EH (cell line): ENCODE measurements at places on chromosomes 16 and 17.

DNA sequence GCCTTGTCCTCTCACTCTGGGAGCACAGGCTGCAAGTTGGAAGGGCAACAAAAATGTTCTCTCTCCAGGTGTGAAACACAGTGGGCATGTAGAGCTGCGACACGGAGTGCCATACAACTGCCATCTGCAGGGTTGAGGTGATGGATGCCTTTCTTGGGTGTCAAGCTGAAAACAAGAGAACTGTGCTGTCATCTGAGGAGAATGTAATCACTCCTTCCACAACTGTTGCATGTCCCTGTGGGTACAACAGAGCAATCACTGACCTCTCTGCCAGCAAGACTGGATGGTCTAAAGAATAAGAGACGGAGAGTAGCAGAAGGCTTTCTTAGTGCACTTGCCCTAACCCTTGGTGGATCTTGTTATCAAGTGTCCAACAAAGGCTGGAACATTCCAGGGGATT lies 29.2 kb downstream of the SLFN11 start:
- DNase-seq: no peak

DNA sequence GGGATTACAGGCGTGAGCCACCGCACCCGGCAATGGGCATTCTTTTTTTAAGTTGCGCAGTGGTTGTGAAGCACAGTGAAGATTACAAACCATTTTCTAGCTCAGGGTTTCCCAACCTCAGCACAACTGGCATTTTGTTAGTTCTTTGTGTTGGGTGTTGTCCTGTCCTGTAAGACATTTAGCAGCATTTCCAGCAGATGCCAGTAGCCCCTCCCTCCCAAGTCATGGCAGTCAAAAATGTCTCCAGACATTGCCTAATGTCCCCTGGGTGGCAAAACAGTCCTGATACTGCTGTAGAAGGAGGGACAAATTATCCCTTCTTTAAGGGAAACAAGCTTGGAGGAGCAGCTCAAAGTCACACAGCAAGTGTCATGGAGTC lies 15.6 kb downstream of the PLK1 start:
- no peak for DNase-seq

DNA sequence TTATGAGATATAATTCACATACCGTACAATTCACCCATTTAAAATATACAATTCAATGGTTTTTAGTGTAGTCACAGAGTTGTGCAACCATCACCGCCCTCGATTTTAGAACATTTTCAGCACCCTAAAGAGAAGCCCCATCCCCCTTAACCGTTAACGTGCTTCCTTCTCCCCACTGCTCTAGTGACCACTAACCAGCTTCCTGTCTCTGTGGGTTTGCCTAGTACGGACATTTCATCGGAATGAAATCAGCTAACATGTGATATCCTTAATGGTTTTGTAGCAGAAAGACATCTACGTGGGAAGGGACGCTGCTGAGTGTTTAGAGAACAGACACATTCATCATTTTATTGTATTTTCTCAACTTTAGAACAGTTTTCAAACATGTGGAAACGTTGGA lies 80.8 kb upstream of the HSBP1 start:
- peak; percentile 67 for DNase-seq

GRCh38 chr17:33582661-33583060 lies 289.6 kb upstream of the ASIC2 start:
- DNase-seq: no peak

- peak; percentile 93 for DNase-seq
These were observed 16.9 kb downstream of the CLEC16A start for GRCh38 chr16:10961231-10961630.

GRCh38 chr16:50301626-50302471 lies 35.5 kb downstream of the ADCY7 start:
- peak; percentile 81 for DNase-seq

GRCh38 chr17:48575673-48576478 lies 2.3 kb downstream of the HOXB4 start:
- DNase-seq: no peak

GRCh38 chr17:80738020-80738808 lies 193.6 kb downstream of the RPTOR start:
- no peak for DNase-seq

DNA sequence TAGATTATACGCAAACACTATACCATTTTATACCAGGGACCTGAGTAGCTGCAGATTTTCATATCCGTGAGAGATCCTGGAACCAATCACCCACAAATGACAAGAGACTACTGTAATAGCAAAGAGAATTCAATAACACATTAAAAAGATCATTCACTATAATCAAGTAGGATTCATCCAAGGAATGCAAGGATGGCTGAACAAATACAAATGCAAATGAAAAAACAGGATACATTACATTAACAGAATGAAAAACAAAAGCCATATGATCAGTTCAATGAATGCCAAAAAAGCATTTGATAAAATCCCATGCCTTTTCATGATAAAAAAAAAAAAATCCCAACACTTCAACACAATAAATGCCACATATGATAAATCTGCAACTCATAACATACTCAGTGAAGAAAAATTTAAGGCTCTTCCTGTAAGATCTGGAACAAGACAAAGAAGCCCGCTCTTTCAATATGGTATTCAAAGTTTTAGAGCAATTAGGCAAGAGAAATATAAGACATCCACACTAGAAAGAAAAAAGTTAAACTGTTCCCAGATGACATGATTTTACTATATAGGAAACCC lies 29.0 kb downstream of the N4BP1 start:
- DNase-seq: peak; percentile 62

- DNase-seq: peak; percentile 10
These were observed 134.3 kb downstream of the HAPSTR1 start for GRCh38 chr16:9225527-9226316.

DNA sequence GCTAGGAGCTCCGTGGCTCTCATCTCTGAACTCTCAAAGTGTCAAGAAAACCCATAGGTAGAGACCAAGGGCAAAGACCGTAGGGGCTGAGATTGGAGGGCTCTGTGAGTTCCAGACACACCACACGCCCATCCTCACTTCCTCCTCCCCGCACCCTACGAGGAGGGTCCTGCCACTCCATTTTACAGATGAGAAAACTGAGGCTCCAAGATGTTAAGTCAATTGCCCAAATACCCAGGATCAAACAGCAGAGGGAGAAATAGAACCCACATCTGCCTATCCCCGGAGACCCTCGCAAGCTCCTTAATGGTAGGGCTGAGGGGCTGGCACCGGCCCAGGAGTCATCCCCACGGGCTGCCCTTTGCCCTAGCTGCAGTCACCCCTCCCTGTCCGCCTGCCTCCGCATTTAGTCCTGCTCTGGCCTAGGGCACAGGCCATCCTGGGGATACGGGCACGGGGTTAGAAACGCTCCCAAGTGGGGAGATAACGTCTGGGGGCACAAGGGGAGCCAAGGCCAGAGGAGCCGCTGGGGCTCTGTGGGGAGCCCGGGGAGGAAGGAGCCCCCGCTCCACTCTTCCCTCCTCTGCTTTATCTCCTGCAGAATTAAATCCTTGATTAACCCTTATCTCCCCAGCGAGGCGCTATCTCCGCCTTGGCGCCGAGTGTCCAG lies 54.1 kb upstream of the ZC3H18 start:
- DNase-seq: no peak

DNA sequence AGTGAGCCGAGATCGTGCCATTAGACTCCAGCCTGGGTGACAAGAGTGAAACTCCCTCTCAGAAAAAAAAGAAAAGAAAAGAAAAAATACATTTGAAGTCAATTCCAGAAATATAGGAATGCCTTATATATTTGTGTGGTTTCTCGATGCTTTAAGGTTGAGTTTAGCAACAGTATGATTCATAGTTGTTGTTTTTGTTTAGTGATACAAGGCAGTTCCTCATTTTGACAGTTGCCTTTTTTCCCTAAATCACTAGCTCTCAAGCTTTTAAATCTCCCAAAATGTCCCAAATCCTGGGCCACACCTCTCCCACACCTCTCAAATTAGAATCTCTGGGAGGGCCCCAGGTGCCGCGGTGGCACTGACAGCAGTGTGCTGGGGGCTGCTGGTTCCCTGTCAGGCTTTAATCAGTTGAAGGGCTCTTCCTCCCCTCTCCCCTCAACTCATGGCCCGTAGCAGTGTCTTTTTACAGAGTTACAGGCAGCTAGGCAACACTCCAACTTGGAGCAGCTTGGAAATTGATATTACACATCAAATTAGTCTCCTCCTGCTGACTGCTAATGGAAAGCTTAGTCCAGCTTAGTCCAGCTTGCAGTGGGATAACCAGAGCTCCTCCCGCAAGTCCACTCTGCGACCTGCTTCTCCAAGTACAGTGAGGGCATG lies 58.4 kb downstream of the EPN2 start:
- no peak for DNase-seq

DNA sequence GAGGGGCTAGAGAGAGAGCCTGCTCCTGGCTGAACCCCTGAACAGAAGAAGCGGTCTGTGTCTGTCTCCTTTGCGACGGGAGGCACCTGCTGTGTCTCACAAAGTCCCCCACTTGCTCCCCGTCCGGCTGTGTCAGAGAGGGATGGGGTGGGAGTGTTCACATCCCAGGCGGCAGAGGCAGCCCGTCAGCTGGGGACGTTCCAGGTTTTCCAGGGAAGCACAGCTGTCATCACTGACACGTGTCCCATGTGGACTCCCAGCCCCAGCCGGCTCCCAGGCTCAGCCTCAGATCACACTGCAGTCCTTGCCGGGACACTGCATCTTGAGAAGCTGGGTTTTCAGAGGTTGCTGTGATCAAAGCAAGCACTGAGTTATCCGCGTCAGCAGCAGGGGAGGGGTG lies 1.6 kb downstream of the TELO2 start:
- DNase-seq: peak; percentile 27

DNA sequence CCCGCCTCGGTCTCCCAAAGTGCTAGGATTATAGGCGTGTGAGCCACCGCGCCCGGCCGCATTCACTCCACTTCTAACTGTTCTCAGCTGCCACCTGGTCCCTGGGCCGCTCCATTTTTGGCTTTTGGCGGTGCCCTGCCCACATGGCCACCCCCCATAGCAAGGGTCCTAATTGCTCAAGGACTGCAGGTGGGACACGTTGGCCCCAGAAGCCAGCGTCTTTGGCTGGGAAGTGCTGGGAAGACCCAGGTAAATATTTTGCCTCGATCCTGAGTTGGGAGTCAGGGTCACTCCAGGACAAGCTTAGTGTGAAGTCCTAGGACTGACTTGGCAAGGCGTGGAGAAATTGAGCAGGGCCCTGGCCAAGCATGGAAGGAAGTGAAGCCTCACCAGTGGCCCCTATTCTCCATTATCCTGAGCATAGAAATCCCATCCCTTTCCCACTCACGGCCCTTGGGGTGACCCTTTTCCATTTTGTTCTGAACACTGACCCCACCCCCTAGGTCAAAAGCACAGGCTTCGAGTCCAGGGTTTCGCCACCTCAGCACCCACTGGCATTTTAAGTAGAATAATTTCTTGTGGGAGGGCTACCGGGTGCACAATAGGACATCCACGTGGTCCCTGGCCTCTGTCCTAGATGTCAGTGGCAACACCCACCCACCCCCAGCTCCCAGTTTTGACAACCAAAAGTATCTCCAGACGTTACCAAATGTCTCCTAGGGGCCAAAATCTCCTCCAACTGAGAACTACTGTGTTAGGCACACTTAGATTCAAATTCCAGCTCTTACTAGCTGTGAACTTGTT lies 5.9 kb upstream of the WDR81 start:
- no peak for DNase-seq

DNA sequence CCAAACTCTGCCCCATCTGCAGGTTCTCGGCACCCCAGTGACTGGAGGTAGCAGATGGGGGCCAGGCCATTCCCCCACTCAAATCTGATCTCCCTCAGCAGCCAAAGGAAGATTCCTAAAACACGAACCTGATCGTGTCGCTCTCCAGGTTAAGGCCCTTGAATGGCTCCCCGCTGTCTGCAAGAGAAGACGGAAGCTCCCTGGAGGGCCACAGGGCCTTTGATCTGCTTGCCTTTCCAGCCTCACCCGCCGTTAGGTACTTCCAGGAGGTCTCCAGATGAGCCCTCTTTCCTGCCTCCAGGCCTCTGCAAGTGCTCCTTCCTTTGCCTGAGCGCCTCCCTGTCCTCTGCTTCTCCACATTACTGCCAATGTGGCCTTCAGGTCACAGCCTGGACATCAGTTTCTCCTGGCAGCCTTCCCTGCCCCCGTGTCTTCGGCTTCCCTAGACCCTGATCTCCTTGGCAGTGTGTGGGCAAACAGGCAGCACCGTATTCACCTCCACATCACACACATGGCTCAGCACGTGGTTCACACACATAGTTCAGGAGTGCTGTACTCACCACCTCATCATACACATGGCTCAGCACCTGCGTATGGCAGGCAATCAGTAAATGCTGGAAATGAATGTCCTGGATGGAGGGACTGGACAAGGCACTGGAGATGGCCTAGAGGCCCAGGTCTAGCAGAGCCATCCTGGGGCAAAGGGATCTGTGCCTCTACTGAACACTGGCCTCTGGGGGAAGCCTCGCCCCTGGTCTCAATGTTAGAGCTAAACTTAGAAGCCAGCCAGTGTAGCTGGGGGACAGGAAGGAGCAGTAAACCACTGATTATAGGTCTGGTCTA lies 26.4 kb upstream of the MRPS23 start:
- DNase-seq: no peak

DNA sequence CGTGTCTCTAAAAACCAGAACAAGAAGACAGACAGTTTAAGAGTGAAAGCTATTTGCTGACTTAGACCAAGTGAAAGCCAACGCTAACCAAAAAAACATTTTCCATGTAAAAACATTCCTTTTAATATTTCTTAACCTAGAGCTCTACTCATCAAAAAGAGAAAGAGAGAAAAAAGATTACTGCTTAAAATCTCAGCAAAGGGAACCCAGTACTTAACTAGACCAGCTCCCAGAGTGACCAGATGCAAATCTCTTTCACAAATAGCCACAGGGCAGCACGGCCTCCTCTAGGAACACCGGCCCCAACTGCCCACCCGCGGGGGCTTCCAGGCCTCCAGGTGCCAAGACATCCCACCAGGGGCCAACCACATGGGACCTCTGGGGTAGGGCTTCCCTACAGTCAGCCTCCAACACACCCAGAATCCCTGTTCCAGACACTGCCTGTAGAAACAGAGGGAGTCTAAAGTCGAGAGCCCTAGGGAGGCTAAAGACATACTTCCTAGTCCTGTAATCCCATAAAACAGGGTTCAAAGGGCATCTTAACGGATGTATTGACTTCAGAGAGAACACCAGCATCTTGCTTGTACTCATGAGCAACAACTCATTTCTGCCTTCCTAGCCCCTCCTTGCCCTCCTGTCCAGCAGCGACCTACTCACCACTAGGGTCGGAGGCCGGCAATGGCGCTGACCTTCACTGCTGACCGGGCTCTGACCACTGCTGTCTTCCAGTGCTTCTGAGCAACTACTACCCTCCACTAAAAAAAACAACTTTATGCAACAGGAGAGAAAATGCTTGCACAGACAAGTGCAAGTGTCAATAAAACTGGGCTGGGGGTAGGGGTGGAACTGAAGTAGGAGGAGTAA lies 21.3 kb downstream of the ZCCHC14 start:
- DNase-seq: no peak

- no peak for DNase-seq
These were observed 372.2 kb upstream of the CDH5 start for GRCh38 chr16:65994291-65994690.

DNA sequence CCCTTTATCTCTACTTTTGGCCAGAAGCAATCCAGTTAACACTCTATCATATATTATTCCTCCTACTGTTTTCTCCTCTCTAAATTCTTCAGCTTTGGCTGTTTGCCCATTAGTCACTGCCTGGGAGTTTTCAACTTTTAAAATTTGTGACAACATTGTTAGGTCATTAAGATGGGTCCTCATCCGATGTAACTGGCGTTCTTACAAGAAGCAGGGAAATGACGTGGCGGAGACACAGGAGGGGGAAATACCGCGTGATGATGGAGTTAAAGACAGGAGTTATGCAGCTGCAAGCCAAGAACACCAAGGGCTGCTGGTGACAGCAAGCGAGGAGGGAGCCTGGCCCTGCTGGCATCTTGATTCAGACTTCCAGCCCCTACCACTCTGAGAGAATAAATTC lies 34.8 kb upstream of the CPHXL start:
- DNase-seq: peak; percentile 32
